ENCODE measurements at places on chromosomes 5 and 9.

- no peak for DNase-seq
These were observed 5.5 kb downstream of the PDLIM4 start for GRCh38 chr5:132262882-132263547.

- no peak for DNase-seq
These were observed 551.0 kb upstream of the PTPRD start for GRCh38 chr9:11163843-11164242.

DNA sequence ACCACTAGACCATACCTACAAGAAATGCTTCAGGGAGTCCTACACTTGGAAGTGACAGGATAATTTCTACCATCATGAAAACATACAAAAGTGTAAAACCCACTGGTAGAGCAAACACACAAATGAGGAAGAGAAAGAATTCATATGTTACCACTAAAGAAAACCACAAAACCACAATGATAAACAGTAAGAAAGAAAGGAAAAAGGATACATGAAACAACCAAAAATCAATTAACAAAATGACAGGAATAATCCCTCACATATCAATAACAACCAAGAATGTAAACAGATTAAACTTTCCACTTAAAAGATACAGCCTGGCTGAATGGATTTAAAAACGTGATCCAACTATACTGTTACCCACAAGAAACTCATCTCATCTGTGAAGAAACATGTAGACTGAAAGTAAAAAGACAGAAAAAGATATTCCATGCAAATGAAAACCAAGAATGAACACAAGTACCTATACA, 83.4 kb downstream of the LPAR1 start:
- DNase-seq, result no peak

DNA sequence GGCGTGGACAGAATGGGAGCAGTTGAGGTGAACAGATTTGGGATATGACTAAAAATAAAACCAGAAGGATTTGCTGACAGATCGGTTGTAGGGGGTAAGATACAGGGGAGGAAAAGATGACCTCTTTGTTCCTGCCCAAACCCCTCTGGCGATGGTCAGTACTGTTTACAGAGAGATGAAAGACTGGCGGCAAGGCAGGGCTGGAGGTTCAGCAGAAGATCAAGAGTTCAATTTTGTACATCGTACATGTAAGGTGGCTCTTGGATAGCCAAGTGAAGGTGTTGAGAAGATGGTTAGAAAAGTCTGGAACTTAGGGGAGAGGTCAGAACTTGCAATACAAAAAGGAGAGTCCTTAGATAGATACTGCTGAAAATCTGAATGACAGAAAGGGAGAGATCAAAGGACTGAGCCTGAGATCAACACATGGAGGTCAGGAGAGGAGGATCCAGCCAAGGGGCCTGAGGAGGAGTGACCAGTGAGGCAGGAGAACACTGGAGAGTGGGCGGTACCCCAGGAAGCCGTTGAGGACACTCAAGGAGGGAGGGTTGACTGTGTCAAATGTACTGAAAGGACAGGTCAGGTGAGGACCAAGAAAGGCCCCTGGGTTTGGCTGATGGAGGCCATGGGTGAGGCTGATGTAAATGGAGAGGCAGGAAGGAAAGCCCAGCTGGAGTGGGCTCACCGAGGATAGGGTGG, 7.1 kb downstream of the IL4 start:
- DNase-seq, result no peak

DNA sequence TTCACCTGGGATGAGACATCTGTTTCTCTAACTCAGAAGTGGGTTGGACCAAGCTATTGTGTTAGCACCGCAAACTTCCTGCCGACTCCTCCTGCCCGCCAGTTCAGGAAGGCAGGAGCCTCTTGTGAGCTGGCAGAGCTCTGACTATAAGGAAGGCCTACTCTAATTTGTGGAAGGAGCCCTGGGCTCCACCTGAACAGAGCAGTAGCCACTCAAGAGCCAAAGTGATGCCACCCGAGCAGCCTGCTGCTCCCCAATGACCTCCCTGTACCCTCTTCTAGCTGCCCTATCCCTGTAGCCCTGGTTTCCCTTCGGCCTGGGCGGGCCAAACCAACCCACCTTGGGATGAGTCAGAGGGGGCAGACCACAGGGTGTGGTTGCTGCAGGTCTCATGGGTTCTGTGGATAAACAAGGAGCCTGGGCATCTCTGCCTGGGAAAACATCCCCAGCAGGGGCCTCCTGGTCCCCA, 81.6 kb downstream of the PSD2 start:
- no peak for DNase-seq

GRCh38 chr5:179060116-179061008, at the start of gene ZNF354C:
Gene ZNF354C, plus strand, starts transcription at chr5:179060373. Its CDS starts 1,696 bp downstream, at chr5:179062069.
- peak; percentile 55 for DNase-seq

- DNase-seq, result no peak
These were observed 182.2 kb downstream of the MCTP1 start for GRCh38 chr5:95102687-95103086.

- DNase-seq, result no peak
These were observed 50.5 kb downstream of the HACD4 start for GRCh38 chr9:20980832-20981455.

DNA sequence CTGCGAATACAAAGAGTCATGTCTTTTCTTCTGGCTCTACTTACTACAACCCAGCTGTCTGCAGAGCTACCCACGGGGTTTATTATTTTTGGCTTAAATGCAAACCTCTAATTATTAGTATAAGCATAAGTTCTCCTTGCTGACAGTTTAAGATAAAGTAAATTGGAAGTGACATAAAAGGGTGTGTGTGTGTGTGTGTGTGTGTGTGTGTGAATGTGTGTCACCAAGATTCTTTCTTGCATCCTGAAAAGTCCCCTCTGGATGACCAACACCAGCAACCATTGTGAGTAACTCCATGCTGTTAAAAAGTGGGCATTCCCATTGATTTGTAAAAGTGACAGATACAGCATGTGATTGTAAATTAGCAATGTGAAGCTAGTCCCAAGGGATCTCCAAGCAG, 803.8 kb upstream of the ZNF608 start:
- no peak for DNase-seq

DNA sequence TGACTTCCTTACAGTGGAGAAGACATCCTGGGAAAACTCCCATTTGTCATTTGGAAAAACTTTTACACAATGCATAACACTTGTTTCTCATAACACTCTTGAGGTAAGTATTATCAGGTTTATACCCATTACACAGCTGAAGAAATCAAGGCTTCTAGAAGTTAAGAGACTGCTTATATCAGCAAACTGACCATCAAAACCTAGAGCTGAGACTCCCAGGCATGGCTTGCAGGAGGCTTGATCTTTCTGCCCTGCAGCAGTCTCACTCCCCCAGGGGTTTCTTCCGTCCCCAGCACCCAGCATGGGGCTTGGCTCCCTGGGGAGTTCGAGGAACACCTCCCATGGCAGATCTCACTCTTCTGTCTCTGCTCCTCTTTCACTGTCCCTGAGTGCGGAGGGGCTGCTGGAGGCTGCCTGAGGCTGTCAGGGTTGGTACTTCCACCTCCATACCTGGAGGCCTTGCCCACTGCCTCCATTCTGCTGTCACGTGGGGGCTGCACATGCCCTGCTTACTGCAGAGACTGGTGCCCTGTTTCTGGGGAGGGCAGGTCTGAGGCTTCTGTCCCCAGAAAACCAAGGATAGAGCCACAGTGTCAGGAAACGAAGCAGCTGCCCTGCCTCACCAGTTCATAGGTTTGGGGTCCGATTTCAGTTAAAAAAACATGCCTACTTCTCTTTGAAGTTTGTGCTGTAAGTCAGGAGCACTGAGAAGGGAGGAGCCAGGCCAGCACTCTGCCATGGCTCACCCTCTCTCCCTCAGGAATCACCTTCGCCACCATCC, 202.5 kb downstream of the PAX5 start:
- no peak for DNase-seq

GRCh38 chr9:79000230-79001002, 571.3 kb upstream of the TLE4 start:
- no peak for DNase-seq

GRCh38 chr5:65903581-65903980, 22.8 kb upstream of the ERBIN start:
- DNase-seq, result no peak

- DNase-seq, result no peak
These were observed 100.5 kb upstream of the SPATA31D4 start for GRCh38 chr9:81827616-81828296.

DNA sequence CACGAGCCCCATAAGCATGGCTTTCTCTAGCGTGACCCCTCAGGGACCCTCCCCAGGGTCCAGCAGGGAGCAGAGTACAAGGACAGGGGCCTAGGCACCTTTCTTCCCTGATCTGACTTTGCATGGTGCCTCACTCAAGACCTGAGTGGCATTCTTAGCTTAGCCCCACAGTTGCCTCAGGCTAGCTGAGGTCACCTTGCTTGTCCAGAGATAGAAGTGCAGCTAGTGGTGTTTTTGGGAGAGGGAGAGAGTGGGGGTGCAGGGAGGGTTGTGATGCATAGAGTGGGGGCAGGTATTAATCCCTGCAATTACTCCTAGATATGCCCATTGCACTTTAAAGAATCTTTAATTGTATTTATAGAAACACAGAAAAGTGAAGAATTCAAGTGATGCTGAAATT, 8.4 kb upstream of the TRIO start:
- no peak for DNase-seq

- no peak for DNase-seq
These were observed 66.1 kb downstream of the HAPLN1 start for GRCh38 chr5:83654427-83654994.

DNA sequence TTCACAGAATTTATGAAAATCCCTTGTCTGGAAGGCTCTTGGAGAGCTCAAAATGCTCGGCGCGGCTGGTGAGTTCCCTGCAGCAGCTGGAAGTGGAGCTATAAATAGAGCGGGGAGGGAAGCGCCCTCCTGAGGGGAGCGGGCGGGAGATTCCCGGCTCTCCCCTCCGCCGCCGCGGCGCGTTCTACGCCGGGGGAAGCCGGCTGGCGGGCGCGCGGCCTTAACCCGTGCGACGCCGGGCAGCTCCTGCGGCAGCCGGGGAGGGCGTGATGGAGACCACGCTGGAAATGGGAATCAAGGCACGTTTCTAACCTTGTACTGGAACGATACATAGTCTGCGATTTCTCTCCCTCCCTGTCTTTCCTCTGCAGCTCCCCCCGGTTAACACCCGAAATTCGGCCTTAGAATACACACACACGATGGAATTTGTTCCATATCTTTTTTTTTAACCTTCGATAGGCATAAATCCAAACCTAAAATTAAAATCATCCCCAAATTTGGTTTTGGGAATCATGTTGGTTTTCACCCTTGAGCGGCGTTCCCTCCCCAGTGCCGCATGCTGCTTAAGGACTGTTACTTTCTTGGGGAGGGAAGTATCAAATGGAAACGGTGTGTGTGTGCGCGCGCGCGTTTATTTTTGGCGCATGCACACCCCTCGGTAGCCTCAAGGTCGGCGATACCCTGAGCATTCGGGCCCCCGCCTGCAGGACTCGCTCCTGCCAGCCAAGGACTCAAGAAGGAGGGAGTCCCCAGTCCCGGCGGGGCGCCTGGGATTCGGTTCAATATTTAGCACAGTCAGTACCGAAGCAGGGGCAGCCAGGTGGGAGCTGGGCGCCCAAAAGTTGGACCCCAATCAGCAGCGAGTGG, 306.3 kb upstream of the KCNN2 start:
- DNase-seq, result no peak

GRCh38 chr5:37846786-37847310, 7.0 kb upstream of the GDNF start:
- no peak for DNase-seq

GRCh38 chr9:89388084-89388867, 70.0 kb downstream of the SECISBP2 start:
- DNase-seq, result no peak

DNA sequence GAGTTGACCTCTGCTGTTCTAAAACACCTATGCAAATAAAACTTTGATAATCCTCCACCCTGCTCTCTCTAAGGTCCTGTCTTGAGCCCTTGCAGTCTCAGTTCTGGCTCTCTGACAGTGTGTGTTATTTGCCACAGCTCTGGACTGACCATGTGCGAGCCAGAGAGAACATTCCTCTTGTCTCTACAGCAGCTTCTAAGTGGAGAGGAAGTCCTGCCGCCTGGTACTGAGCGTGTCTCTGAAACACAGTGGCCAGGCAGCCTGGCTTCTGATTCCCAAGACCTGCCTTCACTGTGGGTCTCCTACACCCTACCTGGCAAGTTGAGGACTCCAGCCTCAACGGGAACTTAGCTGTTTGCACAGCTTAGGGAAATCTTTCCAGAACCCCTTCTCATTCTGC, 61.6 kb downstream of the ENTREP1 start:
- no peak for DNase-seq

DNA sequence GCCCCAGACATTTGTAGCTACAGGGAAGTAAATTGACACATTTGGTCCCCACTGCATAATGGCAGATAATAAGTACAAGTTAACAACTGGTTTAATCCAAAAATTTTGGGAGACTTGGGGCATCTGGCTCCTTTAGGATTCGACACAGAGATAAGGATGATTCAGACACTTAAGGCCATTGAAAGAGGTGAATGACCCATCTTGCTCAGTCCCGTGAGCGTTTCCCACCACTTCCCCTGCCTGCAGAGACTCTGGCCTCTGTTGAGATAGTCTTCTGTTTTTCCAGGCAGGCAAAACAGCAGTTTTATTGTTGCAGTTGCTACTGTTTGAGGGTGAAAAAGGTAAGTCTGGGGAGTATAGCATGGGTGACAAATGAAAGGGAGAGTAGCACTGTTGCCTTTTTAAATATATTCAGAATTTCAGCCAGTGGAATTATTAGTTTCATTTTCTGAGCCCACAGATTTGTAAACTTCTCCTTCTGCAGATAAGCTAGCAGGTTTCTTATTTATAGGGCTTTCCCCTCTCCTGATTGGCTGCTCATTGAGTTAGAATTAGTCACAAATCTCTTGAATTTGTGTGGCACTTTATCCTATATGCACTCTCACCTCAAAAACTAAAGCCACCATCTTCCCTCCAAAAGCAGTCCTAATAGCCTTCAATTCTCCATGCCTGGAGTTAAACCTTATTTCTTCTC, 19.3 kb downstream of the ACO1 start:
- no peak for DNase-seq

DNA sequence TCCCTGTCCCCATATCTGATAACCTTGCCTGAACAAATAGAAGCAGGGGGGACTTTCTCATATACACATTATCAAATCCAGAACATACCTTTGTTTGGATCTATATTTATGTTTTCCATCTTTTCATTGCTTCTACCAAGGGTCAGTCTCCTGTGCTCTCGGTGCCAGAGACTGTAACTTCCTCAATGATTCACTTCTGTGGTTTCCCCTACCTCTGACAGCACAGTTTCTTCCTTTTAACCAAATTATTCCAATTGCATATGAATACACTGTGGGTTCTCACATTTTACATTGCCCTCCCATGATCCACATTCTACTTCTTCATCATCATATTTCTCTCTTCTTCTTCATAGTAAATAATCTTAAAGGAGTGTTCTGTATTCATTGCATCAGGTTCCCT, 32.2 kb downstream of the NMUR2 start:
- no peak for DNase-seq

- no peak for DNase-seq
These were observed 866 bp upstream of the SEMA6A start for GRCh38 chr5:116575326-116576052.

Data from stimulated activated CD4-positive, alpha-beta T cell treated with anti-CD3 and anti-CD28 coated beads, Interleukin-1b, Interleukin-23, amount 100 ng/mL, for 1 hour (primary cell).